ENCODE measurements at places on chromosomes 5 and 9.

- no peak for DNase-seq
Measured at GRCh38 chr5:65539827-65540226, 23.1 kb downstream of the CENPK start.

- no peak for DNase-seq
Measured at GRCh38 chr5:95739857-95740256, 8.7 kb downstream of the RHOBTB3 start.

DNA sequence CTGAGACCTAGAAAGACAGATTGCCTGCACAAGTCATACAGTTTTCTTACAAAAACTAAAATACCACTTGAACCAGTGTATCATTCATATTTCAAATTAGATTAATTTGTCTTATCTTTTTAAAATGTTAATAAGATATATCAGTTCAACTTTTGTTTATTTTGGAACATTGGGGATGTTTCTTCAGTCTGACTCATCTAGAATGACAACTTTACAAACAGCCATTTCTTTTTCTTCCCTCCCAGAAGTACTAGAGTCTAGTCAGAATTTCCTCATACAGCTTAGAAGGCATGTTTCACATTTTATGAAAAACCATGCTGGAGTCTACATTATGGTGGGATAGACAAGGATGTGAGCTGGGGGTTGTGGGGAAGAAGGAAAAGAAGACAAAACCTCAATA lies 262.5 kb downstream of the NFIB start:
- DNase-seq, result no peak

- peak; percentile 87 for DNase-seq
Measured at GRCh38 chr9:130126721-130127433, 45.3 kb upstream of the NCS1 start.

DNA sequence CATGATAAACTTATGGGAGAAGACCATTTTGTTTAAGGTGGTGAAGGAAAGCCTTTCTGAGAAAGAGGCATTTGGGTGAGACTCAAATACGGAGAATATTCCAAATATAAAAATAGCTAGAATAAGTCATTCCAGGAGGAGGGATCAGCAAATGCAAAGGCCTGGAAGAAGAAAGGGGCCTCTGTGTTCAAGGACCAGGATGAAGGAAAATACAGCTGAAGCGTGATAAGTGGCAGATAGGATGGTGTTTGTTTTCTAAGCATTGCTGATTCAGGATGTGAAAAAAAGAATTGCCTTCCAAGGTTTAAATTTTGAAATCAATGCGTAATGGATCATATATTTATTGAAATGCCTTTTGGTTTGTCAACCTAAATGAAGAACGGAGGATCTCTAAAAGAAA lies 59.4 kb upstream of the CAST start:
- DNase-seq, result no peak

GRCh38 chr9:13588151-13589033 lies 308.9 kb upstream of the MPDZ start:
- DNase-seq, result peak; percentile 52

- DNase-seq, result no peak
Measured at GRCh38 chr5:148913493-148913892, 87.1 kb downstream of the ADRB2 start.

- DNase-seq, result no peak
Measured at GRCh38 chr5:89580976-89581375, 698.0 kb upstream of the MEF2C start.

DNA sequence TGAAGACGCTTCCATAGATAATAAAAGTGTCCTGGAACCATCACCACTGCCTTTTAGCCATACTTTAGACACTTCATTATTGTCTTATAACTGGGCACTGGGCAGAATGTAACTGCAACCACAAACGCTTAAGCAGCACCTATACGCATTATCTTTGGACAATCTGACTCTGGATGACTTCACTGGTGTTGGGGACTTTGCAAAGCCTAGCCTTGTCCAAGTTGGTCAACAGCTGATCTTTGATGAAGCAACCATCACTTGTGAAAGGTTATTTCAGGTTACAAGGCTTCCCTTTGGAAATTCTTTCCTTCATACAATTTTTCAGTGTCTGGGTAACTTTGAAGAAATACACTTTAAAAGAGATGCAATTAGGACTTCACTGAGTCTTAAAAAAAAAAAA lies 77.8 kb upstream of the ZNF462 start:
- no peak for DNase-seq

GRCh38 chr5:6586647-6587042 lies 46.2 kb downstream of the NSUN2 start:
- no peak for DNase-seq

DNA sequence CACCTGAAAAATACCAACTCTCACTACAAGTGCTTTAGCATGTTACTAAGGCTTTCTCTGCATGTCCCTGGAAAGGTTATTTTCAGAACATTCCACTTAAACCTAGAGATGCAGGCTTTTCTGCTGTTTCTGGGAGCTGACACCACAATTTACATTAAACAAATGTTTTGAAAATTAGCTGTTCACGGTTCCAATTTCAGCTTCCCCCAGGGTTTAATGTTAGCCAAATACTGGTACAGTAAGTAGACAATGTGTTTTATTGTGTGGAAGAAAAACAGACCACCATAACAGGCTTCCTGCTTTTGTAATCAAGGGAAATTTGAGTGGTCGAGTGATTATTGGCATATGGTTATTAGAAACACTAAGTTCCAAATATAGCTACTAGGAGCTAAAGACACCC lies 32.0 kb downstream of the MACROH2A1 start:
- DNase-seq, result no peak

DNA sequence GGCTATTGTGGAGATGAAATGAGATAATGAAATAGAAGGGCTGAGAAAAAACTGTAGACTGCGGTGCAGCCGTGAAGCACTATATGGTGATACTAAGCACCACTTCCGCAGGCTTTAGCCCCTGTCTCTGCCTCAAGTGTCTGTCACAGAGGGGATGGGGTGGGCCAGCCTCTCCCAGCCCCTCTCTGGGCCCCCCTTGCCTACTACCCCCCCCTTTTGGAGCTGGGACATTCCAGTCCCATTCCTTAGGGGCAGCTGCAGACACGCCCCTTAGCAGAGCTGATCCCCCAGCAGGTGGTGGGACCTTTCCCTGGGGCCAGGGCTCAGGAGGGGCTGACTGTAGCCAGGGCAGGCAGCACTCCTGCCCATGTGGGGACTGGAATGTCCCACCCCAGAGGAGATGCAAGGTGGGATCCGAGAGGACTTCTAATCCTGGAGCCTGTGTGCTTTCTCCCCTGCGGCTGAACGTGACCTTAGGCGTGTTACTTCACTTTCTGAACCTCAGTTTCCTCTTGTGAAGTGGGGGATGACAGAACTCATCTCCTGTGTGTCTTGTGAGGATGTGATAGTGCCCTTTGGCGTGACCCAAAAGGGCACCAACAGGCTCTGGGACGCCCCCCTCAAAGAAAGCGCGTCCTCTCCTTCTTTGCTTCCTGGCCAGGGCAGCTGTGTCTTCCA lies 1.9 kb downstream of the N4BP3 start:
- no peak for DNase-seq

GRCh38 chr5:38636626-38637025 lies 80.2 kb upstream of the LIFR start:
- no peak for DNase-seq

- peak; percentile 41 for DNase-seq
Measured at GRCh38 chr9:99807276-99807852, 14.3 kb upstream of the NR4A3 start.

- DNase-seq, result peak; percentile 32
Measured at GRCh38 chr9:95268681-95269080, 48.8 kb downstream of the FANCC start.

DNA sequence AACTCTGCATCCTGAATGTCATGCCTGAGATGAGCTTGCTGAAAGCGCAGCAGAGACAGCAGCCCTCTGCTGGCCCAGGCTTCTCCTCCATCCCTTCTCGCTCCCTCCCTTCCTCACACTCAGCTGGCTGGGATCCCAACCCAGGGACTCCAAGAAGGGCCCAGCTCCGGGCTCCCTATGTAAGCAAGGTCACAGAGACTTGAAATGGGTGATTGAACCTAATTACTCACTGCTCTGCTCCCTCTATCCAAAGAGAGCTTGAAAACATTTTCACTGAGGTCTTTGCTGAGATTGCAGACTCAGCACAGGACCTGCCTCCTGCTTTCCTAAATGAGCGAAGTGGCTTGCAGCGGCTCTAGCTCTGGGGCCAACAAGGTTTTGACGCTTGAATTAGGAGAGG lies 42.8 kb downstream of the RAPGEF1 start:
- peak; percentile 92 for DNase-seq

- no peak for DNase-seq
Measured at GRCh38 chr9:120263836-120264235, 316.1 kb downstream of the CDK5RAP2 start.

GRCh38 chr5:16929347-16929746 lies 6.7 kb downstream of the MYO10 start:
- DNase-seq, result no peak

GRCh38 chr9:121985792-121986494 lies 107.2 kb downstream of the TTLL11 start:
- DNase-seq, result no peak

DNA sequence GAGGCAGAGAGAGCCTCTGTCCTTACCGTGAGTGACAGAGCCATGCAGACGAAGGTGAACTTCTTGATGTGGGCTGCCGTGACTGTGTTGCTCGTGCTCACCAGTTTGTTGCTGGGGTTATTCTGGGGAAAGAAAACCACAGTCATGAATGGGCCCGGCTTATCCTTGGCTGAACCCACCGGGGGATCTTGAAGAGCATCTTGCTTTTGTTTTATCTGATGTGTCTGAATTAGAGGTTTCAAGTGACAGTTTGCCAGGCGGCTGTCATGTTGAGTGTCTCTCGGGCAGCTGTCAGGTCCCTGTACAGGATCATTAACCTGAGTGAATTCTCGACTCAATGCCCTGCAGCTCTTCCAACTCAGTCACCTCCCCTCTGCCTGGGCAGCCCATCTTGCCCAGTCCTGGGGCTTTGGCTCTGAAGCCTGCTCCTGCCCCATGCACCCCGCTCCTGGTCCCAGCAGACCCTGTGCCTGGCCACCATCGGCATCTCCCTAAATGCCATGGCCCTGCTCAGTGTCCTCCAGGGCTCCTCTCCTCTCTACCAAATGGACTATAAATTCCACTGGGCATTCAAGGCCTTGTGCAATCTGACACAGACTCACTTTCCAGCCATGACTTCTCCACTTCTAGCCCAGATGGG lies 77.4 kb downstream of the OTULIN start:
- no peak for DNase-seq

DNA sequence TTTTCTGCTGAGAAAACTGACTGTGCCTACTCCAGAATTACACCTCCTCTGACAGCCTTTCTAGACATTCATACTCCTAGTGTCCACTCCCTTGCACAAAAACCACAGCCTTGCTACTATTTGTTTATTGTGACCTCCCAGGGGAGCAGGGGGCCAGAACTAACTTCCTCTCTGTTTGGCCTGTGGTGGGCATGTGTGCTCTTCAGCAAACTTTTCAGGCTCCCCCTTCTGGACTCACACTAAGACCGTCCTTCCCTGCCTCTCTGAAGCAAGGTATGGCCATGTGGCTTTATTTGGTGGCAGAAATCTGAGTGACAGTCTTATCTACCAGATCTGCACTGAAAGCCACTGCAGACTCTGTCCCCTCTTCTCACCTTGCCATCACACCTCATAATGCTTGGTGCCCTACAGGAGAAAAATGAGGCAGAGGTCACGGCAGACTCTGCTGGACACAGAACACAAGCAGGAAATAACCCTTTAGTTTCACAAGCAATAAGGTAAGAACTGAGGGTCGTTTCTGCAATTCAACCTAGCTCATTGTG lies 28.2 kb downstream of the LIFR start:
- no peak for DNase-seq

- DNase-seq, result no peak
Measured at GRCh38 chr9:37034938-37035647, 1.0 kb upstream of the PAX5 start.

- no peak for DNase-seq
Measured at GRCh38 chr5:140607031-140607430, 25.9 kb downstream of the CD14 start.

DNA sequence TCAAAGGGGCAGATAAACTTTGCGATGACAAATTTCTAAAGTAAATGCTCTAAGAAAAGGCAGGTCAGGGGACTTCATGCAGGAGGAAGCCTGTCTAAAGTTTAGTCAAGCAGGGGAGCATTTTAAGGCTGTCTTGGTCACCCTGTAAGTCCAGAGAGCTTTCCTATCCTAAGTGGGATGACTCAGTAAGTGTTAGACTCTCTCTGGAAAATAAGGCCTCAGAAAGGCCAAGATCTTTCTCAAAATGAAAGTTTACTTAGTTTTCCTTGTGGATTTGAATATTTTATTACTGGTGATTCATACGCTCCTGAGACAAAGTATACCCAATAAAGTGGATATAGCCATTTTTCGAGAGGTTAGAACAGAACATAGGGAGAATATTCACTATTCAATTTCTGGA lies 806.9 kb upstream of the CDH9 start:
- DNase-seq, result no peak

GRCh38 chr9:13459071-13459470 lies 179.6 kb upstream of the MPDZ start:
- no peak for DNase-seq

DNA sequence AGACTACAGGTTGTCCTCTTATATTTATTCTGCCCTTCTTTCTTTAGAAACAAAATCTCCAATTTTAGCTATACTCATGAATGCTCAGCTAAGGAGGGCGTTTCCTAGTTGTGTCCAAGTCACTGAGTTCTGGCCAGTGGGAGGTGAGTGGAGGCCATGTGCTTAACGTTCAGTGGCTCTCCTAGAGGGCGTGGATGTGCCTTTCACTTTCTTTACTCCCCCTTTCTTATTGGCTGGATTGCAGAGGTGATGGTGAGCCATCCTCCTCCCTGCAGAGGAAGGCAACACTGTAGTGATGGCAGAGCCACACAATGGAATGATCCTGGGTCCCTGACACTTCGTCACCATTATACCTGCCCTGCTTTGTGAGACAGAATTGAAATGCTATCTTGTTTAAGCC lies 54.6 kb downstream of the ALG2 start:
- no peak for DNase-seq

DNA sequence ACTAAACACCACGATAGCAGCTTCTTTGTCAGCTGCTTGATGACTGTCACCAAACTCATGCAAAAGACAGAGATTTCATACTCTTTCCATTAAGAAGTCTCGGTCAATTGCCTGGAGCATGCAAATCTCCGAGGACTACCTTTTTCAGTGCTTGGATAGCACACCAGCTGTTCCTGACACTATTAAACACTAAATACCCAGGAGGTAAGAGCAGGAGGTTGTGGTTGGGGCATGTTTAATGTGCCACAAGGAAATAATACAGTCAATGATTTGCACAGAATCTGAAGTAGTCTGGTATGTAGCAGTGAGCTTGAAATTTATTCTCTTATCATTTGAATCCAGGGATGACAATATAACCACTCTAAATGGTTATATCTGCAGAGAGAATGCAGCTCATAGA lies 996.2 kb downstream of the CDH12 start:
- no peak for DNase-seq

- peak; percentile 4 for DNase-seq
Measured at GRCh38 chr5:8981496-8981895, 564.4 kb downstream of the SEMA5A start.
